Stimulated activated CD4-positive, alpha-beta T cell treated with anti-CD3 and anti-CD28 coated beads, Interleukin-1b, Interleukin-23, amount 100 ng/mL, for 24 hours (primary cell): ENCODE measurements at places on chromosomes 7 and 10.

DNA sequence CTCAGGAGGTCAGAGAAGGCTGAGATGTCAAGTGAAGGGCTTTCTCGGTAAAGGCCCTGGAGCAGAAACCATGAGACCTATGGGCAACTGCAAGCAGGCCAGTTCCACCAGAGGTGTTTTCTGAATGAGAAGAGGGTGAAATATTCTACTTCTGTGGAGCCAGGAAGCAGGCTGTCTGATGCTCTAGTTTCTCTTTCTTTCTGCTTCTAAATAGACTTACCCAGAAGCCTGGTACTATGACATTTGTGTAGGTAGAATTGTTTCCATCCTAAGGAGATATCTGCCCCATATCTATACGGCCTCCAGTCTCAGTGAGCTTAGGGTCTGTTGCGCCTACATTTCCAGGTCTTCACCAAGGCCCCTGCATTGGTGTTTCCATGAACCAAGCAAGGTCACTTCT, 73.4 kb upstream of the CC2D2B start:
- no peak for DNase-seq

- no peak for DNase-seq
Measured at GRCh38 chr7:47501406-47501805, 80.5 kb downstream of the TNS3 start.

- peak; percentile 48 for DNase-seq
Measured at GRCh38 chr7:106345421-106346166, 60.8 kb upstream of the NAMPT start.

GRCh38 chr7:55018361-55019190, at the start of gene EGFR:
Gene EGFR, plus strand, starts transcription at chr7:55019017. Its CDS starts 261 bp downstream, at chr7:55019278.
- no peak for DNase-seq

DNA sequence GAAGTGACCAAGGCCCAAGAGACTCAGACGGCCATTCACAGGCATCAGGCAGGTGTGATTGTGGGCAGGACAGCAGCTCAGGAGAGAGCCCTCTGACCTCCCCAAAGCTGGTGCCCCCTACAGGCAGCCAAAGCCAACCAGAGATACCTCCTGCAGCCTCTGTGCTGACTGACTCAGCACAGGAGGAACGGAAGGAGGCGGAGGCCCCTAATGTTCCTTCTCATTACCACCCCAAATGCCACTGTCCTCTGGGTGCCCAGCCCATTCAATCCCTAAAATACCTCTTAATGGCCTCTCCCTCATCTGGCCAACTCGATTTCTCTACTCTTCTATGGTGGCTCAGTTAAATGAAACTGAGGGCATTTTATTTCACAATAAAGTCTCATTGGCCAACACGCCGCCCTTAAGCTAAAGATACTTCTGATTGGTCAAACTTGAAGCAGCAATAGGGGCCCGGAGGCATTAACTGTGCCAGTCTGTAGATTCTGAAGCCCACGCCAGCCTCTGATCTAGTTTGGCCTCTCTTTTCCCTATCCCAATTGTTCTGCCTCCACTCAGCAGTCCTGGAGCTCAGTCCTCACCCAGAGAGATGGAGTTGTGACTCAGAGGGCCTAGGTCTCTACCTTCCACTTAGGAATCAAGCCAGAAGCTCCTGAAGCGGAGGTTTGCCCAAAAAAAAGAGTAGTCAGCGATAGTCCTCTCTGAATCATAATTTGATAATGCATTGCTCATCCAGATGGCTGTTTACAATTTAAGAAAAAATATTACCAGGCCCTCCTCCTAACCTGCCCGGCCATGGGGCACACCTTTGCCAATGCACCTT, 1.2 kb downstream of the CYREN start:
- DNase-seq, result no peak

GRCh38 chr7:118449797-118450567, 225.5 kb downstream of the ANKRD7 start:
- DNase-seq, result no peak

- DNase-seq, result no peak
Measured at GRCh38 chr7:64795176-64795575, 948 bp downstream of the ZNF138 start.

DNA sequence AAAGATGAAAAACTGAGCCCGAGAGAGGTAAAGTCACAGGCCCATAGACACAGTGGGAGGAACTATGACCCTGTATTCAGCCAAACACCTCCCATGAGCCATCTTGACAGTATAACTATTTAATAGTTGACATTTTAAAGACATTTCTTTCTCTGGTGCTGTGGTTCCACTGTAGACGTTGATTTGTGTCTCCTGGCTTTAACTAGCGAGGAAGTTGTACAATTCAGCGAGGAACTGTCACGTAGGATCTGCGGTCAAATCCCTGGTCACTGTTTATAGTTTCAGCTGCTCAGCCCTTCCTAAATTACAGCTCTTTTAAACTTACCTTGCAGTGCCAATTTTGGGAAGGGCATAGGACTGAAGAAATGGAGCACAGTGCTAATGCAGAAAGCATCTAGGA, 7.1 kb upstream of the CELF2 start:
- no peak for DNase-seq

- DNase-seq, result no peak
Measured at GRCh38 chr7:114930107-114930661, 8.3 kb downstream of the MDFIC start.

- DNase-seq, result no peak
Measured at GRCh38 chr10:1127629-1128028, 71.4 kb downstream of the WDR37 start.

- no peak for DNase-seq
Measured at GRCh38 chr7:151339651-151340382, 1.8 kb upstream of the NUB1 start.

DNA sequence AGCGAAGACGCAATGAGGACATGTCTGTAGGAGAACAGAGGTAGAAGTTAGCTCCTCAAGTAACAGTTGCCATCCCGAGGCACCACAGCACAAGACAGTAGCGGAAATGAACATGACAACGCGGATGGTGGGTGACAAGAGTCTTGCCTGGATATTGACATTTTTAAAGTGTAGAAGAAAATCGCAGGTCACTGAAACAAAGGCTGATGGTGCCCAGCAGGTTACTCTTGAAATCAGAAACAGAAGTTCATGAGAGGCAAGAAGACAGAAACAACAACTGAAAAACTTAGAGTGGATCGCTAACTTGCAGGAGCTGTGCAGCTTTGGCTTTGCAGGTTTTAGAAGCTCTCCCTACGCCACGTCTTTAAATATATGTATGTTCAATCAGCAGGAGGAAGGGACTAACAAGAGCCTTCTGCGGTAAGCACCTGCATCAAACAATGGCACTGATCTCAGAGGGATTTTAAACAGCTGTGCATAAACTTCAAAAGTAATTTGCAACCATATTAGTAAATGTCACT, 1.8 kb downstream of the PRKCQ start:
- no peak for DNase-seq

GRCh38 chr7:113936535-113936934, 17.7 kb upstream of the PPP1R3A start:
- no peak for DNase-seq

DNA sequence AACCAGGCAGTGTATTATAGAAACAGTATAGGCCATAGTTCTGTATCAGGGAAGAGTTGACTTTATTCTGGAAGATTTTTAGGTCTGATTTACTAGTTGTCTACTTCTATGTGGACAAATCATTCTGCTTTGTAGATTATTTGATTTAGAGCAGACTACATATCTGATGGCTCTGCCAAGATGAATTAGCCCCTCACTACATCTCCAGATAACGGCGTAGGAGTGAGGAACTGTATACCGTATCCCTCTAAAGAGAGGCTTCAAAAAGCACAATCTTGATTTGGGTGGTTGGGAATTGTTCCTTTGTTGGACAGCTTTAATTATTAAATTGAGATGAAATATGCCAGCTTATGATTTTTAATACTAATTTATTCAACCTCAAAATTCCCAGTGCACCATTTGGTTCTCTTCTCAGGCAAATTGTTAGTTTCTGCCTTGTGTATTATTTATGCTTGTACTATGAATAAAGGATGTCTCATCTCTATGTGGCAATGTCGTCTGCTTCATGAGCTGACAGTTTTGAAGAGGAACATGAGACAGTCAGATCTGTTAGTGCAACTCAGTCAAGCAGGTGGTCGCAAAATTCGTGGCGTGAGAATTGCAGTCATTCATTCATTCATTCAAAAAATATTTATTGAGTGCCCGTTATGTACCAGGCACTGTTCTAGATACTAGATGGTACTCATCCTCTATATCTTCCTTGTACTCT, 422.8 kb downstream of the EXOC4 start:
- no peak for DNase-seq

DNA sequence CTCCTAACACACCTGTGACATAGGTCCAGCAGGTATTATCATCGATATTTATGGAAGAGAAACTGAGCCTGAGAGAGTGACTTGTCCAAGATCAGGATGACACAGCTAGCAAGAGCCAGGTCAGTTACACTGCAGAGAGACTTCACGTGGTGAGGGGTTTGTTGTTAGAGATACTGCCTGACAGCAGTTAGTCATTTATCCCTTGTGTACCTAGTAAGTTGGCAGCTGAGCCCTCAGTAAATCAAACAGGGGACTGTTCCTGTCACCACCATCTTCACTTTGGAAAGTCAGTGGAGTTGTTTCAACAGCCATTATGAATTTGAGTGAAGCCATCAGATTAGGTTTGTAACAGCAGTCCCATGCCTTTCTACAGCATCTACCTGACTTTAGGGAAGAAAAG, 87.5 kb upstream of the GATA3 start:
- no peak for DNase-seq

DNA sequence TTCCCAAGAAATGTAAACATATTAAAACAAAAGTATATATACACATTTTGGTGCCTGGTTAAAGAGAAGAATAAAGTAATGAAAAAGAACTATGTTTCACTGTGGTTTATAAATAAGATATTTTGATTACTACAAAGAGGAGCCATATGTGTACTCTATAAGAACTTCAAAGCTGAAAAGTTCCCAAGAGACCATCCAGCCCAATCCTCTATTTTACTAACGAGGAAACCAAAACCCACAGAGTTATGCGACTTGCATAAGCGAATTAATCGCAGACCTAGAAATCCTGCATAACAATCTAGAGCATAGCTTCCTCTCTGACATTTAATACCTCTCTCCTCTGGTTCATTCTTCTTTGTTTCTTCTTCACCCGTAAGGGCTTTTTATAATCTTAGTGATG, 937.1 kb downstream of the CNTNAP2 start:
- no peak for DNase-seq

GRCh38 chr7:100088621-100089457, at the start of gene COPS6:
Gene COPS6, plus strand, starts transcription at chr7:100088969. Its CDS starts 22 bp downstream, at chr7:100088991.
- DNase-seq, result peak; percentile 84

DNA sequence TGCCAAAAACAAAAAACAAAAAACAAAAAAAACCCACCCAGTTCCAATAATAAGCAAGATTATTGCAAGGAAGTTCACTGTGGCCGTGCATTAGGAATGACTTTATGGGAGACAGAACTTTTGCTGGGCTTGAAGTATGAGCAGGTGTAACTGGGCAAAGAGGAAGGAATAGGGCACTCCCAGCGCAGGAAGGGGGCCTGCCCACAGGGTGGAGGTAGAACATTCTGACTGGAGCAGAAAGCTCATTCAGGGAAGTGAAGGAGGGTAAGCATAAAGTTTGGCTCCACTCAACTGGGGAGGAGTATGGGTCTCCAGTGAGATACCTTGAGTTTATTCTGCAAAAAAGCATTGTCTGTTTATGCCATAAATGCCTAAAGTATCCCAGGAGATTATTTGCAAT, 42.1 kb upstream of the WIPF3 start:
- DNase-seq, result no peak

DNA sequence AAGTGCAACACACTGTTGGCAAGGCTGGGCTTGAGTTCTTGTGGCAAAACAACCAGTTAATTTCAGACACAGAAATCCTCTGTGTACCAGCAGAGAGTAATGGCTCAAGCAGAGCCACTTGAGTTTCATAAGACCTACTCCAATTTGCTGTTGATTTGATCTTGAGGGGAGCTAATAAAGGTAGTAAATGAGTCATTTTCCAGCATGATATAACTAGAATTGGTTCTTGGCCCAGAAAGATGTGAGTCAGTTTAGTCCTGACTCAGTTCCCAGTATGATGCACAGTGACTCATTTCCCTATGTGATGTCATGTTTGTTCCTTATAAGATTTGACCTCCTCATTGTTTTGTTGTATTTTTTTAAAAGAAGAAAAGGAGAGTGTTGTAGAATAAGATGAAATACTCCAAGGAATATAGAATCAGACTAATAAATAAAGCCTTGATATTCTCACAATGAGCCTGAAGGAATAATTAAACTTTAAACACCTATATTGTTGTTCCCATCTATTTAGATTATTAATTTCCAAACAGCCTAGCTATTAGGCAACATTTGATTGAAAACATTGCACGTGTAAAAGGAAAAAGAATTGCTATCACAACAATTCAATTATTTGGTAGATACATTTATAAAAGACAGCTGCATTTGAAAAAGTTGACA, 186.2 kb downstream of the REEP3 start:
- no peak for DNase-seq

DNA sequence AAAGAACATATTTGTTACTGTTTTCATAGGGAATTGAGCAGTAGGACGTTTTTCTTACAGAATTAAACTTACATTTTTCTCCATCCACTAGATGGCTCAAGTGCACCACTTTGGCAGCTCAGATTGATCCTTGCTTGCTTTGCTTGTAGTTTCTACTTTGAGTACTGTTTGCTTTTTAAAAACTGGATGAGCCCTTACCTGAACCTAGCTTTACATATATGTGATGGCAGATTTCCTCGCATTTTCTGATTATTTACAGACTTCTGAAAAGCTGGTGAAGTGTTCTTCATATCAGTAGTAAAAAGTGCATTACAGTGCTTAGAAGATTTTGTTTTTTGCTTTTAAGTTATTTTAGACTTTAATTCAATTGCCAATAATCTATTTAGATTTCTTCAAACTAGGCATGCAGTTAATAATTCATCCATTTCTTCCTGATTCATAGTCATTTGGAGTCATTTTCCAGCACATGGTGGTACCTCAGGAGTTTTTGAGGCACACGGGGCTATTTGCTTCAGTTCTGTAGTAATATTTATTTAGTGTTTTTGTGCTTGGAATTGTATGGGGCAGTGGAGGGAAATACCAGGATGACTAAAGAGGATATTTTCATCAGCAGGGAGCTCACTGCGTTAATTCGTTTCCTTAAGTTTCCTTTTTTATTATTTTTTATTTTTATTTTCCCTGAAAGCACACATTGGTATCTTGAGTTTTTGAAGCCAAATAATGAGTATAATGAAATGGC, 57.3 kb downstream of the MAPK8 start:
- peak; percentile 2 for DNase-seq

GRCh38 chr7:159149488-159149887, 4.8 kb upstream of the VIPR2 start:
- no peak for DNase-seq

GRCh38 chr10:106535304-106535953, 629.1 kb downstream of the SORCS1 start:
- no peak for DNase-seq

- no peak for DNase-seq
Measured at GRCh38 chr10:3265088-3265487, 92.5 kb upstream of the PITRM1 start.

- no peak for DNase-seq
Measured at GRCh38 chr10:125257521-125258108, 97.3 kb upstream of the CTBP2 start.

- no peak for DNase-seq
Measured at GRCh38 chr10:69756279-69756678, 45.4 kb upstream of the COL13A1 start.
